ENCODE measurements at places on chromosomes 2 and 18. TPM values are rescaled to one million over a fixed set of nuclear protein-coding genes. Genes with fewer than 3 reads are reported as not detected.

LYPD6B gene
- total RNA-seq = 0.13 TPM

IL36G gene
- total RNA-seq = not detected

PLB1 gene
- not detected for total RNA-seq

RGPD4 gene
- total RNA-seq = not detected

GGCX gene
- 27.1 TPM for total RNA-seq

SH3RF3 gene
- total RNA-seq = 21.8 TPM
